Stimulated activated CD4-positive, alpha-beta T cell treated with anti-CD3 and anti-CD28 coated beads, Interleukin-15, amount 100 ng/mL, for 1 hour (primary cell): ENCODE measurements at places on chromosomes 4 and X.

DNA sequence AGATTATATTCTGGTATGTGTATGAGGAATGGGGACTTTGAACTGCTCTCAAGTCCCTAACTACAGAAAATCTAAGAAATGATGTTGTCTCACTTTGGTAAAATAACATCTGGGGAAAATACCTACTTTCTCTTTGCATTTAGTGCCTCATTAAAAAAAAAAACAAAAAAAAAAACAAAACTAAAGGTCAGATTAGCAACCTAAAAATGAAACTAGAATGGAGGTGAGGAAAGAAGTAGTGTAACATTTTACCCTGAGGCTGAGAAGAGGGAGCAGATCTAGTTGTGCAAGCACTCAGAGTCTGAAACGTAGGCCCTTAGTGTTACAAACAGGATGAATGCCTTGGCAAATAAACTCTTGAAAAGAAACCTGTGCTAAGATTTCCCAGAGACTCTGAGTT is 56.0 kb downstream of the VGLL1 start:
- no peak for DNase-seq

GRCh38 chrX:148412006-148412405 is 88.4 kb upstream of the AFF2 start:
- DNase-seq, result no peak

- DNase-seq, result no peak
Measured at GRCh38 chr4:99062120-99062519, 26.5 kb downstream of the ADH5 start.

DNA sequence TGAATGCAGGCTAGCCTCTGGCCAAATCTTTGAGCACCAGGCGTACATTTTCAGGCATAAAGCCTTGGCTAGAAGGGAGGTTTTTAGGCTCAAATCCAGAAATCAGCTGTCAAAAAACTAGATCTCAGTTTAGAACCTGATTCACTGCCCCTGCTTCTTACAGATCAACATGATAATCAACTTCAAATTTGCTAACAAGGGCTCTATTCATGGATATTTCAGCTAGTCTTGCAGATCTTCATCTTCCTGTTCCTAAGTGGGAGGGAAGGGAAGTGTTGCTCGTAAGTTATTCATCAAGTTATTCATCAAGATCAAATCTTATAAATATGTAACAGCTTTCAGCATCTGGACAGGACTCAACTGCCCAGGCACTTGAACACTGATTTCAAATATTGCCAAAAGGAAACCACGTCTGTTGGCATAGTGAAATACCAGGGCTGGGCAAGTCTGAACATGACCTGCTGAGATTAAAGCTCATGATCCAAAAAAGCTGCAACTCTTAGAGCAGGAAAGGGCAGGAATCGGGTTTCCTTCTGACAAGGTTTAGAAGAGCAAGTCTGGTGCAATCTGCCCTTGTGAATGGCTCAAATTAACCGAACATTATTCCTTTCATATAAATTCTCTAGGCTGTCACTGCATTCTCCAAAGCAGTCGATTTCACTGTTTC is 200.3 kb downstream of the PDGFC start:
- DNase-seq, result no peak

DNA sequence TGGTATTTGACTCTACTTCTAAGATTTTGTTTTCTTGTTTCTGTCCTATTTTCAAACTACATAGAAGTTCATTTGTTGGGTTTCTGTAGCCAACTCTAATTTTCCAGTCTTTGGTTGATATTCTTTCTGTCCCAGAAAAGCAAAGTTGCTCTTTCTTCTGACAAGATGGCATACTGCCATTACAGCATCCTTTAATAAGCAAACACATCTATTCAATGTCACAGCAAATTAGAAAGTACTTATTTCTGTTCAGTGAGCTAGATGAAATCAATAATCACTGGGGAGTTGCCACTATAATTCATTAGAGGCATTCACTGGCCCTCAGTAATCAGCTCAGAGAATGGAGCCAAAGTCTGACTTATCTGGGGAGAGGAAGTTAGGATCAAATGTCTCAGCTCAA is 1258.0 kb upstream of the IGFBP7 start:
- DNase-seq, result no peak

GRCh38 chr4:71867598-71867997 is 83.7 kb upstream of the GC start:
- no peak for DNase-seq

- no peak for DNase-seq
Measured at GRCh38 chrX:52082578-52082977, 13.6 kb upstream of the MAGED4B start.
